ENCODE measurements at places on chromosomes 12 and 14.

DNA sequence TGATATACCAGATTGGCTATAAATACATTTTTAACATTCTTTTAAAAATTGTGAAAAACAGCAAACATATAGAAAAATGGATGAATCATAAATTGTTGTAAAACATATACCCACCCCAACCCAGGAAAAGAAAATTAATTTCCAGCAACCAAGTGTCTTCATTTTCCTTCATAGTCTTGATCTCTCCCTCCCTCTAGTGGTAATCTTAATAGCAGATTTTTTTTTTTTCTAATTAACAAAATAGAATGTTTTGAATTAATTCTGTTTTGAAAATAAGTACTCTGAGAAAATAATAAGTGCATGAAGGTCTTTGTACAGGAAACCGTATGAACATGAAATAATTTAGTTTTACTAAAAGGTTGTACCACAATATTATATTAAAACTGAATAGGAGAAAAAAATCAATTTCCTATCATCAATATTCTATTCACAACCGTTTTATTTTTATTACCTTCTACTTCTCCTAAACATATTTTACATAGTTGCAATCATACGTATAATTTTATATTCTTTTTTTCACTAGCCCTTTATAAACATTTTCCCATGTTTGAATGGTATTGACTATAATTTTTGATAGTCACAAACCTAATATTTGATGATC is 7.0 kb downstream of the ETNK1 start:
- no peak for ATAC-seq

GRCh38 chr12:111636209-111636945 is 37.3 kb upstream of the ATXN2 start:
- no peak for ATAC-seq

DNA sequence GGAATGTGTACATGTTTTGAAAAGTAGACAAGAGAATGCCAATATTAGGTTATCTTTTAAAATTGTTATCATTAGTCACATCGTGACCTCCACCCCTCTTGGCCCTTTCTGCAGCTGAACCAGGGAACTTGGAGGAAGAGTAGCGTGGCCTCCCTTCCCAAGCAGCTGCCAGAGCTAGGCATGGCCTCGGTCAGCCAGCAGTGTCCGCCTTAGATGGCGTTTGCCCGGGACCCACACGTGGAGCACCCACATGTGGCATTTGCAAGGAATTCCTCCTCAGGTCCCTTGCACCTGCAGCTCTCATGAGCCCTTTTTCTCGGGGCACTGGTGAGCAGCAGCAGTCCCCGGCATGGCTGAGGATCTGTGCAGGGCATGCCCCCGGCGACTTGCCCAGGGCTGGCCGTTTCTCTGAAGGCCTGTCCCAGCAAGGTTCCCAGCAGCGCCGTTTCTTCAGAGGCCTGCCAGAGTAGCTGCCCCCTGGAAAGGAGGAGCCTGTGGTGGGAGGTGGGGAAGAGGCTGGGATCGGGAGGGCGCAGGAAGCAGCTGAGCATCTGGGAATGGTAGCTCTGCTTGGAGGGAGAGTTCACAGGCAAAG is 10.8 kb downstream of the JDP2 start:
- ATAC-seq: no peak

DNA sequence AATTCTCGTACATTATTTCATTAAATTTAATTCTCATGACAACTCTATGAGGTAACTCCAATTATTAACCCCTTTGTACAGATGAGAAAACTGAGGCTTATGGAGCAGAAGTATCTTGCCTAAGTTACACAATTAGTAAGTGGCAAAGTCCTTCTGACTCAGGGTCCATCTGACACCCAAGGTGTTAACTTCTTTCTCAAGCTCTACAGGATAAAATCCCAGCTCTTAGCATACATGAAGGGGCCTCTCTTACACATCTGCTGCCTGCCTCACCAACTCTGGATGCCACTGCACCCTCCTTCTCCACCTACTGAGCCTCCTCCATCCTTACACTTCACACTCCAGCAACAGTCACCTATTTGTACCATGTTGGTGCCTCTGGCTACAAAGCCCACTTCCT is 4.3 kb upstream of the KRT72 start:
- no peak for ATAC-seq

- ATAC-seq: peak; percentile 58
Observed at GRCh38 chr12:56487448-56488040, 417 bp downstream of the GLS2 start.

DNA sequence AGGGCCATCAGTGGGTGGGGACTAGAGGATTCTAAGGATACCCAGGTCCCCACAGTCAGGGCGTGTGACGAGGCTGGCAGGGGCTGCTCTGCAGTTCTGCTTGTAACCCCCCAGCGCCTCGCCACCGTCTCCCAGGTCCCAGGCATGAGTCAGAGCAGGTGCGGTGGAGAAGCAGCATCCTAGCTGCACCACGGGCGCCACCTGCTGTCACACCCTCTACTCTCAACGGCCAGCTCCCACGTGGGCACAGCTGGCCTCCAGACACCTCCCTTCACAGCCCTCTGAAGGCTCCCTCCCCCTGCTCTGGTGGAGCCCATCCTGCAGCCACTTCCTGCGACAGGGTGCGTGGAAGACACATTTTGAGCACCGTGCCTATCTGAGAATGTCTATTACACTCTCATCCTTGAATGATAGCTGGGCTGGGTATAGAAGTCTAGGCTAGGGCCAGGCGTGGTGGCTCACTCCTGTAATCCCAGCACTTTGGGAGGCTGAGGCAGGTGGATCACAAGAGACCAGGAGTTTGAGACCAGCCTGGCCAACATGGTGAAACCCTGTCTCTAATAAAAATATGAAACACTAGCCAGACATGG is 6.9 kb upstream of the NUDT14 start:
- no peak for ATAC-seq

DNA sequence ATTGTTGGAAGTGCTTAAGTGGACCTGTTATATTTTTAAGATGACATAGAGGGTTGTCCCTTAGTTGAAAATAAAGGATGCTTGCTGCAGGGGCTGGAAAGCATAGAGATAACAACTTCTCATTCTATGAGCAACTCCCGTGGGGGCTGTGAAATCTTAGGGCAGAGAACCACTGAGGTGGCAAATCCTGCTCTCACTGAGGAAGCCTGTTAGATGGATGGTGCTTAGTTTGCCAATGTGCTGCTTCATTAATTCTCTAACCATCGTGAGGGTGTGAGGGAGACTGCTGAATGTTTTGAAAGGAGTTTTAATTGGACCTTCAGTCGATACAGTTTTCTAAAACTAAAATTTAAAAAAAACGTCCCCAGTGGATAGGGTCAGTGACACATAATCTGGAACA is 46.5 kb downstream of the PTPRO start:
- ATAC-seq: no peak

- no peak for ATAC-seq
Observed at GRCh38 chr12:43222796-43223195, 329.2 kb downstream of the ADAMTS20 start.

DNA sequence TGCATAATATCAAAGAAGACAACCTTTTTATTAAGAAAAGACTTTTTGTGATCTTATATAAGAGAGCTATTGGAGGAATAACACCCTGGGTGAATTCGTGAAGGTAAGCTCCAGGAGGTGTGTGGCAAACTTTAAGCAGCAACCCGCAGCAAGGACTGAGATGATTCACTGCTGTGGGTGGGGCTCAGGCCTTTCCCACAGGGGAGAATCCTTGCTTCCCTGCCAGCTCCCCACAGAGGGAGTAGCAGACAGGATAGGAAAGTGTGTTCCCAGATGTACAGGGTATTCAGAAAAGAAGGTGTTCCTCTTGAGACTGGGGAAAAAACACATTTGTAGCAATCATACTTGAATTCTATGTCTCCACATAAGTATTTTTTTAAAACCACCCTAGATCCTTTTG is 9.2 kb downstream of the NDUFA12 start:
- ATAC-seq: no peak

GRCh38 chr12:69007101-69007854 is 74.3 kb upstream of the CPM start:
- ATAC-seq: peak; percentile 61

GRCh38 chr12:120856980-120857379 is 47.2 kb downstream of the SPPL3 start:
- ATAC-seq: no peak

- no peak for ATAC-seq
Observed at GRCh38 chr14:31336646-31337045, 83.7 kb downstream of the HEATR5A start.

GRCh38 chr14:71521238-71522135 is 410.7 kb upstream of the RGS6 start:
- ATAC-seq: no peak

DNA sequence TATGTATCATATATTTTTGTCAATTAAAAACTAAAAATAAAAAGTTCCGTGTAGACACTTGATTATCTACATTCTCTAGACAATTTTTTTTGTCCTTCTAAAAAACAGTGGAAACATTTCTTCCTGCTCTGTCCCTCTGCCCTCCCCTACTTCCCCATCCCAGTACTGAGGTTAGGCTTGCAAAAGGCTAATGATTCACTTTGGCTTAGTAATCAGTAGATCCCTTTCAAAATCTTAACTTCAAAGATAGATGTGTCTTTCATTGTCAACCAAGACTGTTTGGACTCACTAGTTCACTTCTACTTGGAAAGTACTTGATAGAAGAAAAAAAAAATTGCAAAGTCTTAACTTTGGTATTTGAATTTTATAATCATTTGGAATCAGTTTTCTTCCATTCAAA is 3.8 kb downstream of the SETD3 start:
- no peak for ATAC-seq

- ATAC-seq: no peak
Observed at GRCh38 chr14:74954232-74954946, 1.0 kb downstream of the PGF start.

- ATAC-seq: no peak
Observed at GRCh38 chr14:101087614-101088394, 184.3 kb upstream of the RTL1 start.

GRCh38 chr12:25469368-25469767 is 83.7 kb downstream of the LMNTD1 start:
- no peak for ATAC-seq

DNA sequence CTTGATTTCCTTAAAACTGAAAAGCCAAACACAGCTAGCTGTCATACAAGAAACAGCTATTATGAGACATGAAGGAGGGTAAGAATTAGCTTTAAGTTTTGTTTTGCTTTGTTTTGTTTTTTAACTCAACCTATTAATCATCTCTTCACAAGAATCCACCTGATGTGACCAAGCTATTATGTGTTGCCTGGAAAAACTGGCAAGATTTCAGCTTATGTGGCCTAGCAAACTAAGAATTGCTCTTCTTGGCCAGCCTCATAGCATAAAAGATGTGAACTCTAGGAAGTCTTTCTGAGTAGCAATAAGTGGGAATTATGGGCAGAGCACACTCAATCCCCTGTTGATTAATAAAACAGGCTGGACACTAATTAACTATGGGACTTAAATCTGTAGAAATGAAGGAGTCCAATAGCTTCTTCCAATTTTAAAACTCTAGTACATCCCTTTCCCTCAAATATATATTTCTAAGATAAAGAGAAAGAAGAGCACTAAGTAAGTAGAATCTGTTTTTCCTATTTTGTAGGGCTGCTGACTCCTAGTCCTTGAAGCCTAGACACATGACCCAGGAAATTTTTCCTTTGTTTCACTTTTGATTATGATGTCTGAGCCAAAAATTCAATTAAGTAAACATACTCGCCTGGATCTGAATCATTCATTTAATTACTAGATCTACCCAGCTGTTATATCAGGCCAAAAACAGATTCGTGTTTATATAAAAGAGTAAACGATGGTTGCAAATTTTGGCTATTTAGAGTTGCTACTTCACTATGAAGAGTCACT is 75.7 kb downstream of the GTF2A1 start:
- no peak for ATAC-seq

DNA sequence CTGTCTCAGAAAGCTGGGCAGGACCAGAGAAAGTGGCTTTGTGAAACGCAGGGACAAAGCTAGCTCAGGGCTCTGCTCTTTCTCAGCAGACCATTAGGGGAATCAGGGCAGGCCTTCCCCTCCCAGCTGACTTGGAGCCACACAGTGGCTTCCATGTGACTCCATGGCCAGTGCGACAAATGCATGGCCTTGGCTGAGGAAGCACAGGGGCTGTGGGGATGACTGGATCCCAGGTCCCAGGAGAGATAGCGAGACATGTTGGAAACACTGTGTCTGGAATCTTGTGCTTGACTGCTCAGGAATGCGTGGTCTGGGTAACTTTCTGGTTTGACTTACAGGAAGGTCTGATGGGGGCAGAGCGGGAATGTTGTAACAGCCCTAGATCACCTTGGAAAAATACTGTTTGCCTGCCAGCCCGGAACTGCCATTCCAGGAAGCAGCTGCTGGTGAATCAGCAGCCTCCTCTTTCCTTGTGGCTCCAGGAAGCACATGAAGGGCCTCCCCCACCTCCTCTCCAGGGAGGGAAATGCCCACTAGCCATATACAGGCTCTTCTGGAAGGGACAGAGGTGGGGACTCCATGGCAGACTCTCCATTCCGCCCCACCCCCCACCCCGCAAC is 133.5 kb upstream of the HIF1A start:
- ATAC-seq: no peak

DNA sequence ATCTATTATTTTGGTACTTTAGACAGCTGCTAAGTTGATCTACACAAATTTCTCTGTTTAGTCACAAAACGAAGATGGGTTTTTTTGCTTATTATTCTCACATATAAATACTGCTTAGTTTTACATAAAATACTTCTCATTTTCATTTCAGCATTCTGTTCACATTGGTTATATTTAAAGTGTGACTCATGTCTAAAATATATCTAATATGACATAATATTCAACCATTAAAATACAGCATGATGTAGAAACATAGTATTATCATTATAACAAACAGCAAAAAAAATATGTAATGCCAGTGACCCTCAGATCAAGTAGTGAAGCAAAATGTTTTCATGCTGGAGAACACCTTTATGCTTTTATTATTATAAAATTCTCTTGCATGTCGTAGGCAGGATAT is 63.7 kb downstream of the SH2B3 start:
- ATAC-seq: no peak

DNA sequence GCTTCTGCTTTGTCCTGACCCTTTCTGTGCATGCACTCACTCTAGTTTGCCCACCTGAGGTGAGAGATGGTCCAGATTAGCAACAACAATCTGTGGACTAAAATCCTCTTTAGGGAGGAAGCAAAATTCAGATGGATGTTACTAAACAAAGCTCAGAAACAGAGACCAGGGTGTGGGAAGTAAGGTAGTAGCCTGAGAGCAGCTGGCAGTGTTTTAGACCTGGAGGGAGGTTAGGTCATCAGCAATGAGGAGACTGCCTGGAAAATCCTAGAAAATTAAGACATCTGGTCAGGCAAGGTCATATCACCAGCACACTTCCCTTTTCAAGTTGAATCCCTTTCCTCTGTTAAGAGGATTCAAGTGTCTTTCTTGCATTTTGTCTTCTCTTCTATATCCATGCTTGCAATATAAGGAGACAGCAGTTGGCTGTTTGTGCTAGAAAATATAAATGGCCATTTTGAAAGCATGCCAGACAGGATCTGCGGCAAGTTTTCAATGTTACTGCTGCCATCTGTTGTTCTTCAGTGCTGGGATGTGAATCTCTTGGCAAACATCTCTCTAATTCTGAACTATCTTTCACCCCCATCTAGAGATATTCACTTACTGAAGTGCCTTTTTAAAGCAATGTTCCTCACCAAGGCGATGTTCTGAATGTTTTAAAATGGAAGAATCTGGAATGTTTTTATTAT is 266.4 kb downstream of the NAV3 start:
- ATAC-seq: no peak

- no peak for ATAC-seq
Observed at GRCh38 chr12:52953181-52953841, 4.4 kb downstream of the KRT18 start.

Measured in stimulated activated memory B cell treated with anti-CD40 and anti-IgM and Interleukin-4, amounts not matched to agents 10 μg/mL and 1 μg/mL and 100 μg/mL, for 72 hours (primary cell).